ENCODE measurements at places on chromosomes 13 and 19.

- DNase-seq: peak; percentile 92
Observed at GRCh38 chr13:35979361-35979951, 151.7 kb downstream of the DCLK1 start.

- peak; percentile 88 for DNase-seq
Observed at GRCh38 chr19:47729468-47729798, 15.9 kb upstream of the NOP53 start.

- DNase-seq: no peak
Observed at GRCh38 chr13:103976371-103976770, 910.2 kb upstream of the SLC10A2 start.

DNA sequence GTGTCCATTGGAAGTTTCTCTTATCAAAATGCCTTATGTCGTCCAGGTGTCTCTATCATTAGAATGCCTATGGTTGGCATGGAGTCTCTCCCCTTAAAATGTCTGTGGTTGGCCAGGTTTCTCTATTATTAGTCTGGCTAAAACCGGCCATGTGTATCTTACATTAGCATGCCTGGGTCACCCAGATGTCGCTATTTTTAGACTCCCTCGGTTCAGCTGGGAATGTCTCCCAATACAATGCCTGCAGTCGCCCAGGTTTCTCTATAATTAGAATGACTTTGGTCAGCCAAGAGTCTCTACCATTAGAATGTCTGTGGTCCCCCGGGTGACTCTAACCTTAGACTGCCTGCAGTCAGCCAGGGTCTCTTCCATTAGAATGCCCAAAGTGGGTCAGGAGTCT is 1536.1 kb downstream of the UQCRFS1 start:
- DNase-seq: no peak

- peak; percentile 45 for DNase-seq
Observed at GRCh38 chr13:41691274-41691673, 233.9 kb downstream of the RGCC start.

- DNase-seq: peak; percentile 42
Observed at GRCh38 chr19:18480006-18480691, 41.7 kb downstream of the ELL start.

- no peak for DNase-seq
Observed at GRCh38 chr19:41703602-41704293, 4.7 kb upstream of the CEACAM5 start.

DNA sequence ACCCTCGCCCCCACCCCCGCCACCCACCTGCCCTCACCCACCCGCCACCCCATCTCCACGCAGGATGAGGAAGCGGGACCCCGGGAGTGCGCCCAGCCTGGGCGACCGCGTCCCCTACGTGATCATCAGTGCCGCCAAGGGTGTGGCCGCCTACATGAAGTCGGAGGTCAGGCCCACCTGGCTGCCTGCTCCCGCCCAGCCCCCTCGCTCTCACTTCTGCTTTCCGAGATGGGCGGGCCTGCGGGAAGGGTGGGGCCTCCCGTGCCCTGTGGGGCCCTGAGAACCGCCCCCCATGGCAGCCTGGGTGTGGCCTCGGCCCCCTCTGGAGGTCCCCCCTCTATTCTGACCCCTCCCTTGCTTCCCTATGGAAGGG is 3.1 kb upstream of the SPIB start:
- DNase-seq: no peak
